ENCODE measurements at places on chromosomes 1 and 21.

DNA sequence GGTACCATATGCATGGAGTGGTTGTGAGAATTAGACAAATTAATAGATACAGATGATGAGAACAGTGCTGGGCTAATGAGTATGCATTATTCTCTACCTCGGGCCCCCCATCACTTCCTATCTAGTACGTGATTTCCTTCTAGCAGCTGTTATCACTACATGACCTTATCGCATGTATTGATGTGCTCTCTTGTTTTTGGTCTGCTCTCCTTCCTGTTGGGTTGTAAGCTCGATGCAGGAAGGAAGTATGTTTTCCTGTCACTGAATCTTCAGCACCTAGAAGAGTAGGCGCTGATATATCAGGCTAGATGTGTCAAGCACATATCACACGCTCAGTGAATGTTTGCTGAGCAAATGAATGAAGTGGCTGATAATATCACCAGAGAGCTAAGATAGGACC is 43.9 kb upstream of the IFNAR2 start:
- peak; percentile 9 for DNase-seq

DNA sequence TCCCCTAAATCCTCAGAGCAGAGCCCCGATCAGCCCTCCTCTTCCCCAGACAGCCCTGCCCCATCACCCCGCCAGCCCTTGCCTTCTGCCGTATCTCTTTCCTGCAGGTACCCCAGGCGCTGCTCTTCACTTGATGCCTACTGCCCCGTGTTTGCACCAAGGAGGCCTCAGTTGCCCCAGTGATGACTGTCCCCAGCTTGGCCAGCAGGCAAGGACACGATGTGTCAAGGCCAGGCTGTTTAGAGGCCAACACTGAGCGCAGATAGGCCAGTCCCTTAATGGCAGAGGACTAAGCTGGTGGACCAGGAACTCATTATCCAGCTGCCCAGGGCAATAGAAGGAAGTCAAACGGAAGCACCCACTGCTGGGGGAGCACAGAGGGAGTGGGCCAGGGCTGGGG is 68.4 kb downstream of the CAMK2N1 start:
- no peak for DNase-seq

- DNase-seq = no peak
Measured at GRCh38 chr1:95201905-95202304, 32.1 kb upstream of the RWDD3 start.

DNA sequence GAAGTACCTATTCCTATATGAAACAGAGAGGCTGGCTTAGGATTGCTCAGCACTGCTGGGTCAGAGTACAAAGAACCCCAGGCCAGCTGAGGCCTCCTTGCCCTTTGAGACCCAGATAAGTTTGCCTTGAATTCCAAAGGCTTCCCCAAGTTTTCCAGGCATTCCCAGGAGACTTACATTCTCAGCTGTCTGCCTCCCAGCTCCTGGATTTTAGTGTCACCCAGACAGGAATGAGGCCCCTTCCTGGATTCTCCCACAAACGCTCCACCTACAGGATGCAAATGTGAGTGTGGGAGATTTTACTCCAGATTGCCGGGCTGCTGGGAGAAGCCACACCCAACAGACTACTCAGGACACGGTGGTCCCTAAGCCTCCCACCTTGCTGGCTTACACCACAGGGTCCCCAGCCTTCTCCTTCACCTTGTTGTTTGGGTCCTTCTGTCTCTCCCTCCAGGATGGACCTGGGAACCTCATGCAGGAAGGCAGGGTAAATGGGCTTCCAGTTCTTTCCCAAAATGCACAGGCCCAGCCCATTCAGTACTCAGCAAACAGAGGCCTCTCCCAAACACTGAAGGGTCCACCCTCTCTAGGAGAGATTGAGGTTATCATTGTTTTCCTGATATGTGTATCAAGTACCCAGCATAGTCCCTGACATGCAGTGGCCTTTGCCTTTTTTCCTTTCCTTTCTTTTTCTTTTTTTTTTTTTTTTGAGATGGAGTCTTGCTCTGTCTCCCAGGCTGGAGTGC is 10.6 kb downstream of the RHBG start:
- DNase-seq = no peak

DNA sequence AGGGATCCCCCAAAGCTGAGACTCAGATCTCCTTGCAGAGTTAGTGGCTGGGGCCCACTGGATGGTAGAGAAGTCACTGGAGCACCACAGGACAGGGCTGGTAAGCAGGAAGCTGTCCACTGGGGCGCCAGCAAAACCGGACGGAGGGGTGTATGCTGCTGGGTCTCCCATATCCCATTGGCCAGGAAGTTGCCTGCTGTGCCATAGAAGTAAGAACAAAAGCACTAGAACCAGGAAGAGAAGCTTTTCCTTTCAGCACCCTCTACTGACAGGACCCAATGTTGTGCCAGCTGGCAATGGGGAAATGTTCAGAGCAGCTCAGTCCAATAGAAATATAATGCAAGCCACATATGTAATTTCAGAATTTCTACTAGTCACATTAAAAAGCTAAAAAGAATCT is 146.6 kb downstream of the SPATA46 start:
- DNase-seq = peak; percentile 59

GRCh38 chr1:47189844-47190508 is at the start of gene PDZK1IP1:
PDZK1IP1 (minus strand) TSS chr1:47190036; CDS start chr1:47189932, 104 bp downstream.
- DNase-seq = peak; percentile 53

GRCh38 chr1:145960468-145961108 is 2.8 kb upstream of the LIX1L start:
- peak; percentile 56 for DNase-seq

GRCh38 chr1:37476460-37477197 is 2.2 kb downstream of the ZC3H12A start:
- peak; percentile 84 for DNase-seq

GRCh38 chr1:238485057-238485911 is 594.6 kb upstream of the ZP4 start:
- peak; percentile 25 for DNase-seq

DNA sequence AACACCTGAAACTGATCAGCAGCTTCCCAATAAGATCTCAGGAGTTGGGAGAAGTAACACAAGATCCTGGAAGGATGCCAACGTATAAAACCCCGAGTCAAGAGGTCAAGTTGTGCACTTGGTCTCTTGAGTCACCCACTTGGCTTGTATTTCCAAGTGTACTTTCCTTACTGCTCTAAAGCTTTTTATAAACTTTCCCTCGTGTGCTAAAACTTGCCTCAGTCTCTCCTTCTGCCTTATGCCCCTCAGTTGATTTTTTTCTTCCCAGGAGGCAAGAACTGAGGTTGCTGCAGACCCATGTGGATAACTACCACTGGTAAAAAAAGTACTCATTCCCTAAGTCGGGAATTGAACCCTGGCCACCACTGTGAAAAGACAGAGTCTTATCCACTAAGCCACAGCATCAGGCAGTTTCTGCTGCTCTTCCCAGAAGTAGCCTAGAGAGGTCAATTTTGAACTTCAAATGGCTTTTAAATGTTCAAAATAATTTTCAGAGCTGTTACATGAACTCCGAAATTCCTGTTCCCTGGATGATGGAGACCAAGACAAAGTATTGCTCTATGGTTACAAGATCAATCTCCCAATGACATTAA is 28.9 kb downstream of the ITLN2 start:
- DNase-seq = no peak

GRCh38 chr21:39934895-39935294 is 67.7 kb downstream of the PCP4 start:
- no peak for DNase-seq

DNA sequence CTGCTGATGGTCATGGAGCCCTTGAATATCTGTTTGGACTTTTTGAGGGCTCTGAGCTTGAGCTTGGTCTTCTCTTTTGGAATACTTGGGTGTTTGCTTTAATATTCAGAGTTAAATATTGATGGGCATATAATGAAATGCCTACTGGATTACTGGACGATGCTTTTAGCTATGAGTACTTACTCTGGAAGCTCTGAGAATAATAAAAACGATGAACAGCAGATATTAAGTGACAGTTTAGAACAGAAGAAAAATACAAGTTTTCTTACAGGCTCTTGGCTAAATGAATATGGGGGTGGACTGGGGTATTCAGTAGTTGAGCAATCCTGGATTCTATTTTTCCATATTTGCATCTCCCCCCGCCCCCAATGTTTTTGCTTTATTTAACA is 20.7 kb downstream of the GALNT2 start:
- no peak for DNase-seq

Measured in dermis blood vessel endothelial cell (primary cell).